AG09319 (cell line): ENCODE measurements at places on chromosomes 5 and 9.

- peak; percentile 19 for DNase-seq
Observed at GRCh38 chr5:127987354-127988145, 96.0 kb upstream of the SLC12A2 start.

DNA sequence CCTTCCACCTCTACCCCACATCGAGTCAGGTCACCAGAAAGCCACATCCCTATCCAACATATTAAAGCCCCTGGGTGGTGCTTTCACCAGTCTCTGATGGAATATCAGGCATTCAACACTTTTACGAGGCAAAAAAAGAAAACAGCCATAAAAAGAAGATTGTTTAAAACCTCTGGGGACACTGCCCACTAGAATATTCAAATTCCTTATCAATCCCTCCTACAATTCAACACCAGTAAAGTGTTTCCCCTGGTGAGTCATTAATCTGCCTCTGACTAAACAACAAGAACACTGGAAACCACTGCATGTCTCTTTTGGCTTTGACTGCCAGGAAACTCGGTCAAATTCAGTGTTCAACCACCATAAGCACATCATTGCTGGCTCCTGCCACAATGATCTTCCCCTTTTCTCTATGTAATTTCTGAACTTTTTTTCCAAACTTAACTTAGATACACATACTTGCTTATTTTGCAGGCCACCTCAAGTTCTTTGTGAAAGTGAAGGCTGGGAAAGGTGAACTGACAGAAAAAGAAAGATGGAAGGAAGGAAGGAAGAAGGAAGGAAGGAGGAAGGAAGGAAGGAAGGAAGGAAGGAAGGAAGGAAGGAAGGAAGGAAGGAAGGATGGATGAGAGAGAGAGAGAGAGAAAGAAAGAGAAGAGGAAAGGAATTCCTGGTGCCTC is 105.3 kb downstream of the PAX5 start:
- DNase-seq: no peak

- DNase-seq: no peak
Observed at GRCh38 chr9:135280666-135281065, 193.2 kb downstream of the OLFM1 start.

GRCh38 chr9:13904311-13904710 is 409.6 kb downstream of the NFIB start:
- no peak for DNase-seq

DNA sequence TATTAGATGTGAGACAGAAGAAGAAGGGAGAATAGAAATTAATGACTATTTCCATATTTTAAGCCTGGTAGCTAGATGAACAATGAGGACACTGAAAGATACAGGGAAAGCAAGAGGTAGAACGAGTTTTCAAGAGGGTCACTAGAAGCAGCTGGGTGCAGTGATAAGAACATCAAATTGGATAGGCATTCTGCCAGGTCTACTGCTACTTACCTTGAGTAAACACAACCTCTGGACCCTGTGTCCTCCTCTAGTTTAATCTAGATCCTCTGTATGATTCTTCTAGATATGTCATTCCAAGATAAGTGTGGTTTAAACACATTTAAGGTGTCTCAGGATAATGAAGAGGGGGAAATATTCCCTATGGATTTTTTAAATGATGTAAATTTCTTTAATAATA is 31.2 kb downstream of the OTP start:
- no peak for DNase-seq

GRCh38 chr9:97529363-97530076 is 28.1 kb downstream of the TMOD1 start:
- DNase-seq: no peak

GRCh38 chr9:4997196-4997595 is 12.1 kb downstream of the JAK2 start:
- no peak for DNase-seq

- DNase-seq: peak; percentile 44
Observed at GRCh38 chr5:10111571-10111970, 138.1 kb downstream of the ATPSCKMT start.

GRCh38 chr5:150431574-150431973 is 18.0 kb downstream of the RPS14 start:
- DNase-seq: no peak

DNA sequence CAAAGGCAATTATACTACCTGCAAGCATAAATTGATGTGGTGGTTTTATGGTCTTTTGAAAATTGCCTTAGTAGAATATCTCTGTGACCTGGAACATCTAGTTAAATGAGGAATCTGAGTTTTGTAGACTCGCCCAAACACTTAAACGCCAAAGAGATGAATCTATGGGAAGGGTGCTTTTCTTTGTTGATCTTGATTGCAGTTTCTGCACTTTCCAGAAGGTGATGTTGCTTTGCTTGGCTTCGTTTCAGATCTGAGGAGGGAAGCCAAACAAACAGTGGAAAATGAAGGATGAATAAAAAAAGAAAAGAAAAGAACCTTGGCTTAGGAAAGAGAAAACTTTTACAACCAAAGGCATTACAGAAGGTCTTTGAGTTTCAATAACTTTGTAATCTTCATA is 1021.2 kb downstream of the NR2F1-AS1 start:
- no peak for DNase-seq

- no peak for DNase-seq
Observed at GRCh38 chr5:127447827-127448226, 69.6 kb upstream of the PRRC1 start.

DNA sequence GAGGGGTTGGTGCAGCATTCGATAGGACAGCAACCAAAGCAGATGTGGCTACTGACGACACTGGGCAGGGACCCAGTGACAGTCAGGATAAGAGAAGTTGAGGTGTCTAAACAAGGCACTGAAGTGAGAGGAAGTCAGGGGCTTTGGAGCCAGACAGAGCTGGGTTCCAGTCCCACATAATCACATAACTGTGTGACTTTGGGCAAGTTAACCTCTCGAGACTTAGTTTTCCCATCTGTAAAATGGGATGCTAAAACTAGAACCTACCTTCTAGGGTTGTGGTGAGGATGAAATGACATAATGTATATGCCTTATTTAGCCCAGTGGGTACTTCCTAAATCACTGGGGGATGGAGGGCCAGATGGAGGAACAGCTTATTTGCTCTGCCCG is 3.1 kb downstream of the ANGPTL2 start:
- no peak for DNase-seq

DNA sequence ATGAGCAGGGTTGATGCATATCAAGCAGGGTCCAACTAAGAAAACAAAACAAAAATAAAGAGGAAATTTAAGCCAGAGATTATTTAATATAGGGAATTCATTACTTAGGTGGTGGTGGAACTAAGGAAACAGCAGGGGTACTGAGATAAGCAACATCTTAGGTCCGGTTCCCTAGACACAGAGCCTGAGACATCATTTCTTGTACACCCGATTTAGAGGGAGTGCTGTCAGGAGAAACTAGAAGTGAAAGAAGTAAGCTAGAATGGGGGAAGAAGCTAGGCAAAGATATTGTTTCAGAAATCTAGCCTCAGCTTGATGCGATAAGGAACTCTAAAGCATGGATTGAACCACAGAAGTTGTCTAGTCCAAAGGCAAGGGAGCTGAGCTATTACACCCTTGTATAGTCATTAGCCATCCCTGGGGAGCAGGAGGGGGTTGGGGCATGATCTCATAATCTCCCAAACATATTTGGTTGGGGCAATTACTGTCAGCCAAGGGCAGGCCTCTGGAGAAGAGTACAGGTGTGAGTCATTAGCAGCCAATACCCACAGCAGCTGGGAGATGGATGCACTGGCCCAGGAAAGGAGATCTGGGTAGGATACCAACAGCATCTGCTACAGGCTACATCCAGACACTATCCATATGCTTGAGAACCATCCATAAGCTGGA is 194.5 kb downstream of the ARL15 start:
- DNase-seq: no peak

DNA sequence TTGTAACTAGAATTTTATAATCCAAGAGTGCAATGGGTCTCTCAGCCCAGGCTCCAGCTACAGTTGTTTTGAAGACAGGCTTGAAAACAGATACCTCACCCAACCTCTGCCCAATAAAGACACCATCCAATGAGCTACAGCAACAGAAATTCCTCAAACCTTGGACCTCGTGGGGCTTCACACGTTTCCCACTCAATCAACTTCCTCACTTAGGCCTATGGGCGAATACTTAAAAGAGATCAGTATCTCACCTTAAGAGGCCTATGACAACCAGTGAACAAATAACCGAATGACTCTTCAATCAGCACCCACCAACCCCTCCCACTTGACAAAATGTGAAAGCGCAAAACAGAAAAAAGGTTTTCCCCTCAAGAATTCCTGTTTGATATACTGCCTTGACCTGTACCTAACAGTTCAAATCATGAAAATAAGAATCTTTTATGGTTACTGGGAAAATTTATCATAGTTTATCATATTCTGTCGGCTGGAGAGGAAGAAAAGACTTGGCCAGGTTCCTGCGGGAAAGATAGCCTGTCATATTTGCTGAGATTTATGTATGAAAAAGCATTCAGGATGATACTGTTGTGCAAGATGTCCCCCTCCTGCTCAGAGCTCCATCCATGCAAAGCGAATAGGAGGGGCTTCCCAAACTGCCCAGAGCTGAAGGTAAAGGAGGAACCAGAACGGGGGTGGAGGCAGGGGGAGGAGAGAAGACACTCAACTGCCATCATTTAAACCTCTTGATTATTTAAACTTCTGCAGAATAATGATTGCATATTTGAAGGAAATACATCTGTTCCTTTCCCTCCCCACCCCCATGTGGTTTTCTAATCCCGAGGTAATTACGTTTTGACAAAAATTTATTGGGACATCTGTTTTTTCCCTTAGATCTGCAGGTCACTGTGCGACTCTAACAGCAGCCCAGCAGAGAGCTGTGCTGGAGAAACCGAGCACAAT is 256.3 kb downstream of the NFIB start:
- no peak for DNase-seq

GRCh38 chr9:129234491-129234890 is 56.4 kb upstream of the IER5L start:
- no peak for DNase-seq

GRCh38 chr5:106127985-106128384 is 1542.8 kb downstream of the EFNA5 start:
- DNase-seq: no peak
